Stimulated activated CD8-positive, alpha-beta memory T cell treated with anti-CD3 and anti-CD28 coated beads, Interleukin-2, amount 100 ng/mL, for 1 hour (primary cell): ENCODE measurements at places on chromosomes 11 and 22.

DNA sequence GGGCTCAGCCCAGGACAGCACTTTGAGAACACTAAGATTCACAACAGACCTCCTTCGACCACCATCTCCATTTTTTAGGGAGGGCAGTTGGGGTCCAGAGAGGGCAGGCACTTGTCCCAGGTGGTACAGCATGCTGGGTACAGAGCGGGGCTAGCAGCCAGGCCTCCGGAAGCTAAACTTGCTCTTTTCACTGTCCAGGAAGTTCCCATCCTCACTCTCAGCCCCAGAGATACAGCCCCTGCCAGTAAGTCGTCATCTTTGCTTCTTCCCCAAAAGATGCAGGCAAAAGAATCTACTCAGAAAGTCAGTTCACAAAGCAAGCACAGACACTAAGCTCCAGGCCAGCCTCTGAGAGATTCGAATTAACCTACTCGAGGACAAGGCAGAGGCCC lies 6.7 kb upstream of the RAB3IL1 start:
- DNase-seq, result no peak

DNA sequence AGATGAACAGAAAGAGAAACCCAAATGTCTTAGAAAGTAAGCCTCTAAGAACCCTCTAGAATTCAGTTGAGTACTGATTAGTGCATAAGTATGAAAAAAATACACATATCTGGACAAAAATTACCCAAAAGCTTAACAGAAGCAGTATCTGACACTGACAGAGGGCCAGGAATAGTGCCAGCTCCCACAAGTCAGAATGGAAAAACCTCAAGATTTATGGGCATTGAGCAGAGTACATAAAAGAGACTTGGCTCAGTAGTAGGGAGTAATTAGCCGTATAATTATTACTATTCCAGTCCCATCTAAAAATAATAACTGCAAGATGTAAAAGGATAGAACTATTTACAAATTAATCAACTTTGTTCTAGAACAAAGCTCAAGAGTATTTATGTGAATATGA lies 834.5 kb downstream of the FAM181B start:
- no peak for DNase-seq

- DNase-seq, result no peak
Observed at GRCh38 chr11:43933608-43934551, 8.6 kb upstream of the C11orf96 start.

DNA sequence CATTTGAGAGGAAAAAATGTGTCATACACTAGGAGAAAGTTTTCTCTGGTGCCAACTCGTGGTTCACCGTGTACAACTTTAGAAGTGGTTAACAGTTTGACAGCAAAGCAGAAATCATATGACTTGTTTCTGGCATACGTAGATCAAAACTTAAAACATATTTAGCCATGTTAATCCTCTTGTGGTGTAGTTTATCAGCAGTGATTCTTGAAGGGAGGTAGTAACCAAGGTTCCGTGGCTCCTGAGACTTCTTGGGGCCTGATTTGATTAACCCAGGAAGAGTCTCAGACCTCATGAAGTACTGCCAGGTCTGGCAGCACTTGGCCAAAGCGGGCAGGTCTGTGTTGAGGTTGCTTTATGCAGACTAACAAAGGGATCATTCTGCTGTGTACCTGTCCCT lies 40.5 kb downstream of the SREBF2 start:
- no peak for DNase-seq

DNA sequence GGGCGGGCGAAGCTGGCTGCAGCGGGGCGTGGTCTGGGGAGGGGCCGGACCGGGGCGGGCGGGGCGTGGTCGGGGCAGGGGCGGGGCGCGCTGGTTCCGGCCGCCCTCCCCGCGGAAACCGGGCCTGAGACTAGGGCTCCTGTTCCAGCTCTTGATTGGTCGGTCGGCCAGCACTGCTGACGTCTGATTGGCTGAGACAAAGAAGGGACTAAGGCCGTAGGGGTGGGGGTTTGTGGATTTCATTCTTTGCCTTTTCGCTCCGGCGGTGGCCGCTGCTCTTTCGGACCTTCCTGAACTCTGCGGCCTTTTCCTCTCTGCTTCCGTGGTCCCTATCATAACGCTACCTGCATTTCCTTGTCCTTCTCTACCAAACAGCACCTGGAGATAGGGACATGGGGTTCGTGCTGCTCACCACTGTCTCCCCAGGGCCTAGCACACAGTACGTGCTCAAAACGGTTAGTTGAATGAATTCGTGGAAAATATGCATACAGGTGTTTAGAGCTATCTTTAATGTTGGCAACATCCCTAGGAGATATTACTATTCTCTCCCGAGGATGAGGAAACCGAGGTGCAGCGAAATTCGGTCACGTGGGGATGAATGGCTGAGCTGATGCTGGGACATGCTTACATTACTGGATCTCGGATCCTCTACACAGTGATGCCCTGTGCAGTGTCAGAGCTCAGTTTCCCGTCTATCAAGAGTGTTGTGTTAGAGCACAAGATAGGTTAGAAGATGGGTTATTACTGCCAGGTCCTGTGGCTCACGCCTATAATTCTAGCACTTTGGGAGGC lies 62.8 kb downstream of the NFAM1 start:
- peak; percentile 74 for DNase-seq

- DNase-seq, result no peak
Observed at GRCh38 chr22:39241794-39242594, 2.8 kb downstream of the PDGFB start.

GRCh38 chr11:68009391-68010089 lies 587 bp upstream of the ALDH3B1 start:
- DNase-seq, result no peak

GRCh38 chr11:61626580-61627380 lies 45.9 kb upstream of the SYT7 start:
- no peak for DNase-seq

DNA sequence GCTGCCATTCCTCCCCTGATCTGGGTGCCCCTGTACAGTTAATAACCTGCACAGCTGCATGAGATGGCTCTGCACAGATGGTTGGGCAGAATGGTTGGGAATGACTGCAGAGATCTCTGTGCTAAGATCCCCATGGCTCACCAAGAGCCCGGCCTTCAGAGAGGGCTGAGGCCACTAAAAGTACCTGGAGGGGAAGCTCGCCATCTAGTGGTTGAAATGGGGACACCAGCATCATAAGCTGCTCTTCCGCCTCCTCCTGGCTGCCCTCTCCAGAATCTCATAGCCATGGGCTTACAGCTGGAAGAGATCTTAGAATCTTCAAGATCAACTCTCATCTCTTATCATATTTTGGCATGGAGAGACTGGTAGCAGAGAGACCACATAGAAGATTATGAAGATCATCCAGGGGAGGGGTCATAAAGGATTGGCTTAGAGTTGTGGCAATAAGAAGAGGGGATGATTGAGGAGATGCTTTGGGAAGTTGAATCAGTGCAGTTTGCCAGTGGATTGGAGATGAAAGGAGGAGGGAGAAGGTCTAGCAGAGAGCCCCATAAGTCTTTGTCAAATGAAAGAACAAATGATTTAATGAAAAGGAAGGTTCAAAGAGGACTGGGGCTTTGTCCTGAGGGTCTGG lies 22.0 kb upstream of the TLCD5 start:
- no peak for DNase-seq

DNA sequence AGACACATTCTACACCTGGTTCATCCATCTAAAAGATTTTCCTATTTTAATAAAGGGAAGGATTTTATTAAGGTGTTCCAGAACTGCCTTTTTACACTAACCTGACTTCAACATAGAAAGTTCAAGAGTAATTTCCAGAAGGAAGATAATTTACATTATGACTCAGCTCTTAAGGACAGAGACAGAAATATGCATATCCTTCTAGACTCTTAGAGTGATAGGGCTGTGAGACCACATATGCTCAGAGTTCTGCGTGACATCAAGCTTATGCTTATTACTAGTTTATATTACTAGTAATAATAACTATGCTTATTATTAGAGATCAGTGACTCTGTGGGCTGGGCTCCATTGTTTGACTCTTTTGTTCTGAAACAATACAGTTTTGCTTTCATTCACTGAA lies 4.6 kb downstream of the PDGFD start:
- no peak for DNase-seq

- no peak for DNase-seq
Observed at GRCh38 chr11:2445746-2446551, 1.1 kb downstream of the KCNQ1 start.

- DNase-seq, result no peak
Observed at GRCh38 chr11:26994631-26995095, 751 bp downstream of the FIBIN start.

DNA sequence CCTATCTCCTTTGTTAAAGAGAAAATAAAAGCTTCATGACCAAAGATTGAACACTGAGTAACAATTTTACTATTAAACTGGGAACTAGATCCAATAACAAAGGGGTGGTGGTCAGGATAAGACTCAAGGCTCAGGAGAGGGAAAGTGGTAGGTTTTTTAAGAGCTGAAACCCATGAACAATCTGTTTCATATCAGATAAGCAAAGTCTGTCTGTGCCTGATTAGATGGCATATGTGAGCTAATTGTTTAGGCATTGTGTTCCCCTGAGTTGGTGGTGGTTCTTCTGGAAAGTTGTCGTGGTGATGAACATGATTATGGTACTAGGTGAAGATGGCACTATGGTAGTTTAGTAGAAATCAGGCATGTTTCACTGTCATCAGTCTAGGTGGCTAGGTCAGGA lies 24.4 kb downstream of the USP47 start:
- no peak for DNase-seq

DNA sequence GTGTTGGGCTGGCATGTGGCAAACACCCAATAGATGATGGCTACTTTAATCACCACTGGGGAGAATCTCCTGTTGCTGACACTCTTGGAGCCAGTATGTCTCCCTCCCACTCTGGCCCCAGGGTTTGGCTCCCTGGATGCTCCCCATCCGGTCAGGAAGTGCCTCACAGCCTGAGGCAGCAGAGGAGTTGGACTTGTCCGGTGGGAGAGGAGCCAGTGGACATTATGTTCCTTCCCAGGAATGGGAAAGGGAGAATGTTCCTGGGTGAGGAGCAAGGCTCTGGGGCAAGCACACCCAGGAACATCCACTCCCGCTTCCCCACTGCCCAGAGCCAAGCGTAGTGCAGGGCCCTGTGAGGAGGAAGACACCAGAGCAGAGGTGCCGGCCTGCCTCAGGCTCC lies 84.6 kb upstream of the NAV2 start:
- DNase-seq, result no peak

DNA sequence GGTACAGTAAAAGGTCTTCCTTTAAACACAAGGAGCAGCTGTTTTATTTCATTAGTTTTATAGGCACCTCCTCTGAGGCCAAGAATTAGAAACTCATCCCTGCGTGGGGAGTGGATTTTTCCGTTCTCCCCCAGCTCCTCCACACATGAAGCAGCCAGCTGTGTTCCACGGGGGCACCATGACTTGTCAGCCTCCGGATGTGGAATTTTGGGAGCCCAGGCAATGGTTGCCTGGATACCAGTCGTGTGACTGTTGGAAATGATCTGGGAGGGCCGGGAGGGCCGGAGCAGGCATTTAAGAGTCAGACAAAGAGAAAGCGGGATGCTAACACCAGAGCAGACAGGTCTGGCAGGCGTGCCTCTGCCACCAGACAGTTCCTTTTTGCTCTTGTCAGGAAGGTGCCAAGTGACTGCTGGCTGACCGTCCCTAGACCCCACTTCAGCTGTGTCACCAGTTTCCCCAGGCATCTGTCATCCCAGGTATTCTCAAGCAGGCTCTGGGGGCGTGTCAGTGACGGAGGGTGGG lies 15.9 kb upstream of the CDC42EP2 start:
- no peak for DNase-seq
